Small intestine (tissue), 16 donors: ENCODE measurements at places on chromosomes 2 and 18.

DNA sequence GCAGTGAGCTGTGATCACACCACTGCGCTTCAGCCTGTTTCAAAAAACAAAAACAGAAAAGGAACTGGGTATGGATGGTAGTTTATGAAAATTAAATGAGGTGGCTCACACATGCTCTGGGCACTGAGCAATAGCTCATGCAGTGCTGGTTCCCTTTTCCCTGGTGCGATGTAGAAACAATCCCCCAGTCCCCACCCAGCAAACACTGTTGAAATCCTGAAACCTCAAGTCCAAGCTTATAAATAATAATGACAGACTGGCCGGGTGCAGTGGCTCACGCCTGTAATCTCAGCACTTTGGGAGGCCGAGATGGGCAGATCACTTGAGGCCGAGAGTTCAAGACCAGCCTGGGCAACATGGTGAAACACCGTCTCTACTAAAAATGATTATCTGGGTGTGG is 55.4 kb upstream of the SMAD2 start:
- H3K4me1 ChIP-seq = no peaks in the 10 kb centered on the region
- DNase-seq = no peak
- no peak overlapping the region for H3K4me3 ChIP-seq

DNA sequence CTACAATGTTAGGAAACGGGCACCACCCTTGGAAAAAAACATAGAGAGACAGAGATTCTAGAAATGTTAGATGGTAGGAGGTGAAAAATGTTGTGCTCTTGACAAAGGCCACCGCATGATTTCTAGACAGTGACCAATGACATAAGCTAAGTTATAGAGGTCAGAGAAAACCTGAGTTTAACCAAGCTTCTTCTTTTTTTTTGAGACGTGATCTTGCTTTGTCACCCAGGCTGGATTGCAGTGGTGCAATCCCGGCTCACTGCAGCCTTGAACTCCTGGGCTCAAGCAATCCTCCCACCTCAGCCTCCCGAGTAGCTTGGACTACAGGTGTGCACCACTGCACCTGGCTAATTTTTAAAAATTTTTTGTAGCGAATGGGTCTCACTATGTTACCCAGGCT is 13.0 kb downstream of the FER1L5 start:
- H3K4me3 ChIP-seq = no peak overlapping the region
- H3K4me1 ChIP-seq = no peaks in the 10 kb centered on the region
- no peak overlapping the region for H3K27ac ChIP-seq
- no peaks in the 10 kb centered on the region for H3K36me3 ChIP-seq

- no peak overlapping the region for H3K27ac ChIP-seq
- H3K4me3 ChIP-seq = no peak overlapping the region
- peaks cover under 1% of the 10 kb centered on the region for H3K36me3 ChIP-seq
Observed at GRCh38 chr2:168850846-168851245, 39.4 kb downstream of the SPC25 start.

GRCh38 chr18:55324166-55324565 is 263.8 kb downstream of the TCF4 start:
- no peak overlapping the region for H3K4me3 ChIP-seq
- no peaks in the 10 kb centered on the region for H3K27me3 ChIP-seq
- no peaks in the 10 kb centered on the region for H3K4me1 ChIP-seq
- no peak overlapping the region for H3K27ac ChIP-seq
